ENCODE measurements at places on chromosomes 7 and 10.

- no peak for DNase-seq
Observed at GRCh38 chr7:144720149-144720548, 115.7 kb downstream of the TPK1 start.

- no peak for DNase-seq
Observed at GRCh38 chr10:42982891-42983506, 93.9 kb upstream of the RET start.

DNA sequence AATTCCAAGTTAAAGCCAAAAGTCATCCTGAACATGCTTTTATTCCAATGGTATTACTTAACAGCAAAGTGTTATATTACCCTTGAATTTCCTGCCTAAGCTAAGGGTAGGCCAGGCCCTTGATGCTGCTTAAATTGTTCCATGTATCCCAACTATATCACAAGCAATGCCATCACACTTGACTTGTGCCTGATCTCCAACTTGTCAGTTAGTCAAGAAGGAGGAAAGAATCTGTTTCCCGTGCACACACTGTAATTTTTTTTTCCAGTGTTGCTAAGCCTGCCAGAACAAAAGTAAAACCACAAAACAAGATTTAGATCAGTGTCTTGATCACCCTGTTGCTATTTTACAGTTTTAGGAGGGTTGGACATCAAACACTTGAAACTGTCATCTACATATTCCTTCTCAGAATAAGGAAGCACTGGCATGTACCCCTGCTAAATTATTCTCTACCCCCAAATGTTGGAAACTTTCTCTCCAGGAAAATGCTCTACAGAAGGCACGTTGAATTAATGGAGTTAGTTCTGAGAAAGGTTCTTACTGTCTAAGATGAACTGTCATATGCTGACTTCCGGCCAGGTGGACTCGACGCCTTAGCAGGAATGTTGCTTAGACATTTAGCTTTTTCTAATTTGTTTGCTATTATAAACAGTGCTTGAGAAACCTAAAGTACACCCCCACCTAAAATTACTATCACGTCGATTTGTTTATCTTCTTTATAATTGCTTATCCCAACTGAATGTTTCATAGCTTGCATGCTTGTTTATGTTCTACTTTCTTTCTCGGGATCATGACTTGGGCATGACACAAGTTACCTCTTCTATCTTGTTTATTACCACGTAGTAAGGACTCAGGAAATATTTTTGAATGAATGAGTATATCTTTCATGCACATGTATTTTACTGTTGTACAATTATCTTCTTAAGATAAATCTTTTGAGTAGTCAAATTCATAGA is 105.5 kb upstream of the ZNF438 start:
- no peak for DNase-seq

GRCh38 chr7:71782051-71782450 is 630.1 kb downstream of the CALN1 start:
- DNase-seq: no peak

GRCh38 chr7:99562114-99562784 is 3.8 kb downstream of the ZNF655 start:
- no peak for DNase-seq

GRCh38 chr10:60877061-60877776 is 66.8 kb downstream of the RHOBTB1 start:
- DNase-seq: no peak

DNA sequence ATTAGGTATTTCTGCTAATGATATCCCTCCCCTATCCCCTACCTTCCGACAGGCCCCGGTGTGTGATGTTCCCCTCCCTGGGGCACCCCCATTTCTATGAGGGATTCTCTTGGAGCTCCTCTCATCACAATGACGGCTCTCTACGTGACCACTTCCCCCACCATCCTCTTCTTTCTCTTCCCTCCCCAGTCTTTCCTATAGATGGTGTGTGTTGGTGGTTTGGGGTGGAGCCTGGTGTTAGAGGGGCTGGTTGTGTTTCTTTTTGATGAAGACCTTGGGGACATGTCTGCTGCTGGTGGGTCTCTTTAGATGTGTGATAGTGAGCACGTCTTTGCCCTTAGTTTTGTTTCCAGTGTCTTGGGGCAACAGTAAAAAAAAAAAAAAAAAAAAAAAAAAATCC is 28.6 kb downstream of the RPS24 start:
- no peak for DNase-seq

- no peak for DNase-seq
Observed at GRCh38 chr10:91214911-91215310, 5.6 kb upstream of the PCGF5 start.

- DNase-seq: no peak
Observed at GRCh38 chr10:9848981-9849380, 1168.7 kb upstream of the CELF2 start.

GRCh38 chr7:99106411-99106810 is 37.5 kb downstream of the SMURF1 start:
- DNase-seq: no peak

- DNase-seq: no peak
Observed at GRCh38 chr10:63132651-63133055, 475 bp upstream of the NRBF2 start.

- DNase-seq: no peak
Observed at GRCh38 chr7:79434098-79434497, 19.4 kb downstream of the MAGI2 start.

GRCh38 chr10:71816936-71817618 is 34.0 kb downstream of the PSAP start:
- DNase-seq: no peak

DNA sequence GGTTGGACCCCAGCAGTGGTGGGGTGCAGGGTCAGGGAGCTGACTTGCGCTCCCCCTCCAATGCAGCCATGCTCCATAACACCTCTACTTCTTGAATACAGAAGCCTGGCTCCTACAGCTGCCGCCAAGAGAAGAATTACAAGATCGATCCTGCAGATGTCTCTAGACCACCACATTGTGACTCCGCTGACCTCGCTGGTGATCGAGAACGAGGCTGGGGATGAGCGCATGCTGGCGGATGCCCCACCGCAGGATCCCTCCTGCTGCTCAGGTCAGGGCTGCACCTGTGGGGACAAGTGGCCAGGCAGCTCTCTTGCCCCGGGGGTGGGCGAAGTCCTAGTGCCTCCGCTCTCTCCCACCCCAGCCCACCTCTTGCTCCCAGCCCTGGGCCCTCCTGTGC is 31.7 kb downstream of the ITIH2 start:
- no peak for DNase-seq

DNA sequence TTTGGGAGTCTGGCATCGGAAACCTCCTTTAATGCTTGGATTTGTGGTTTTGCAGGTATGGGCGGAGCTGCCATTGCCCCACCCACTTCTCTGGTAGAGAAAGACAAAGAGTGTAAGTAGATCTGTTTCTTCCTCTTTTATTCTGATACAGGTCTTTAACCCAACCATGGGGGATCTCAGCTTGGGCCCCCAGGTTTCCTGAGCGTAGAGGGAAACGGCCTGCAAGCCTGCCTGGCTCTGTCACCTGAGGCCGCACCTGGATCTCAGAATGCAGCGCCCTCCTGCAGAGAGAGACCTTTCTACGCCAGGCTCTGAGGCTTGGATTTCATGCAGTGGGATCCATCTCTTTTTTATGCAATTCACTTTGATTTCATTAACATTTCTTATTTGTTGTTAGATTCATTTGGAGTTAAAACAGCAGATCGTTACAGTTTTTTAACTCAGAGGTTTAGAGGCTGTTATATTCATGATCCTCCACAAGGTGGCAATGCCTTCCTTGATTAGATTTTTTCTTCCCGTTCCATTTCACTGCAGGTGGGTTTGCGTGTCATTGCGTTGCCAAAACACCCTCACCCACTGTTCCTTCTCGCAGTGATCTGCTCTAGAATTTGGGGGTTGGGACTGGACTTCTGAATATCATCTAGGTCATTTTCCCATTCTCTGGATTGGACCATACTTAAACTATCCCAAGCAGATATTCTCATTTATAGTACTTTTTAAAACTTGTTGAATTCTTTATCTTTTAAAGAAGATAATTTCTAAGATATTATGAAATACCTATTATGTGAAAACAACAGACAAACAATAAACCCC is 20.0 kb downstream of the RBM17 start:
- no peak for DNase-seq

DNA sequence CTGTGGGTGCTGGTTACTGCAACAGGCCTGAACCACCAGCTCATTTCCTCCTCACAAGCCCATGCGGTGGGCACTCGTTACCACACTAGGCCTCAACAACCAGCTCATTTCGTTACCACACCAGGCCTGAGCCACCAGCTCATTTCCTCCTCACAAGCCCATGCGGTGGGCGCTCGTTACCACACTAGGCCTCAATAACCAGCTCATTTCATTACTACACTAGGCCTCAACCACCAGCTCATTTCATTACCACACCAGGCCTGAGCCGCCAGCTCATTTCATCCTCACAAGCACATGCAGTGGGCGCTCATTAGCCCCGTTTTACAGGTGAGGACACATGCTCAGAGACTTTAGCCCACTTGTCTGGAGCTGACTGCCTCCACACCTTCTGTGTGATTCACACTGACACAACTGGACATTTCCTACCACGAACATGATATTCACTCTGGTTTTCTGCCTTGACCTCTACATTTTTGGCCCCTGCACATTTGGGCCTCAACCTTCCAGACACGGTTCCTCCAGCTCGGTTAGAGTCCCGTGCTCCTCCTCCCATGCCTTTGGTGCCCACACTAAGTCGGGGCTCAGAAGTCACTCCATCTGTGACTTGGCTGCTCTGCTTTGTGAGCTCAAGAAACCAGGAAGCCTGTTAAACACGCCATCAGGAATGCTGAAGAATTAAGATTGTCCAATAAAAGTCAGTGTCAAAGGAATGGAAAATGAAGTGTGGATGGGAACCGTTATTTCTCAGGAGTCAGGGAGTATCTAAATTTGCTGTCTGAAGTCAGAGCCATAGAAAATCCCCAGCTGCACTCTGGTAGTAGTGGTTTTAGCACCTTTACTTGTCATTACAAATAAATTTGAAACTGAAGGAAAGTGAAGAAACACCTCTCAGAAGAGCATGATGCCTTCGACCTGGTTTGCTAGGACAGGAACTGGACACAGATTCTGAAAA is 55.8 kb upstream of the LANCL2 start:
- no peak for DNase-seq

GRCh38 chr10:59617996-59618395 is 91.7 kb downstream of the SLC16A9 start:
- no peak for DNase-seq
